ENCODE measurements at places on chromosomes 3 and 15. TPM values are rescaled to one million over a fixed set of nuclear protein-coding genes. Genes with fewer than 3 reads are reported as not detected.

GRCh38 chr3:132032959-132033358 is 1.9 kb downstream of the CPNE4 start:
- H3K27me3 ChIP-seq, result peaks cover 27% of the 10 kb centered on the region
- no peaks in the 10 kb centered on the region for H3K36me3 ChIP-seq
- no peak overlapping the region for H3K4me3 ChIP-seq
- H3K4me1 ChIP-seq, result peaks cover 12% of the 10 kb centered on the region
- no peak for DNase-seq
- no peak overlapping the region for H3K27ac ChIP-seq

Gene GOLGA8T
- total RNA-seq, result not detected

Gene ST8SIA2
- total RNA-seq, result not detected

GRCh38 chr3:65004795-65005295 is 317.0 kb upstream of the ADAMTS9 start:
- peaks cover 9% of the 10 kb centered on the region for H3K4me1 ChIP-seq
- DNase-seq, result no peak
- no peaks in the 10 kb centered on the region for H3K36me3 ChIP-seq
- no peaks in the 10 kb centered on the region for H3K27me3 ChIP-seq
- no peak overlapping the region for H3K27ac ChIP-seq

DNA sequence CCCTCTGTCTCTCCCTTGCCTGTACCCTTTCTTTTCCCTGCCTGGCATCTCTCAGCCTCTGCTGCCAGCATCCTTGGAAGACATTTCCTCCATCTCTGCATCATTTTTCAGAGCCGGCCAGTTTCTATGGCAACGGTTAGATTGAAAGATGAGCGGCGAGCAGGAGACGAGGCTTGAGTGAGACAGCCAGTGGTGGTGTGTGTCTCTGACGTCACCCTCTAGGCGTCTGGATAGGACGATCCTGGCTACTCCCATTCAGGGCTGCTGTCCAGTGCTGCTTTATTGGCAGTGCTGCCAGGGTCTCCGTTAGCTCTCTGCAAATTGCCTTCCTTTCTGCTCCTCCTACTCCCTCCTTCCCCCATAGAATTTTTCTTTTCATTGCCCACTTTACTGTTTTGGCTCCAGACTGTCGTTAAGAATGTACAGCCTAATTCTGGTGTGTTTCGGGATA is 57.9 kb downstream of the TRAK1 start:
- H3K4me1 ChIP-seq, result peaks cover 49% of the 10 kb centered on the region
- peak overlapping the region; percentile 30 for H3K27ac ChIP-seq
- peak overlapping the region; percentile 44 for H3K4me3 ChIP-seq
- peaks cover 6% of the 10 kb centered on the region for H3K27me3 ChIP-seq
- DNase-seq, result peak; percentile 51

Gene CHAC1
- 26.0 TPM for total RNA-seq

DNA sequence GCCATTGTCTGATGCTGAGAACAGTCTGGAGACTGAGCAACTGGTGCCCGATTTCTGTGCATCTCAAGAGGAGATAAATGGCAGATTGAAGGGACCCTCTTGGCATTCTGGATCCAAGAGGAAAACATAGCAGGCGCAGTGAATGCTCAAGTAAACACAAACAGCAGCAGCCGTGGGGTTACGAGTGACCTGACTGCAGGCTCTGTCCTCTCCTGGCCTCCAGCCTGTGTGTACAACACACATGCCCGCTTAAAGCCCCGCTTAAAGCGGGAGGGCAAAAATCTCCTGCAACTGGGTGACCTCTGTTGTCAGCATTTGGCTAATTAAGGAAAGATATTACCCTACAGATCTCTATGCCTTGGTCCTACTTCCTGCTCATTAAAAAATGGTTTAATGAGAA is 120.5 kb downstream of the GREM1 start:
- H3K27ac ChIP-seq, result peak overlapping the region; percentile 95
- peak overlapping the region; percentile 36 for H3K4me3 ChIP-seq
- peaks cover 1% of the 10 kb centered on the region for H3K27me3 ChIP-seq
- DNase-seq, result no peak
- peaks cover 41% of the 10 kb centered on the region for H3K36me3 ChIP-seq

DNA sequence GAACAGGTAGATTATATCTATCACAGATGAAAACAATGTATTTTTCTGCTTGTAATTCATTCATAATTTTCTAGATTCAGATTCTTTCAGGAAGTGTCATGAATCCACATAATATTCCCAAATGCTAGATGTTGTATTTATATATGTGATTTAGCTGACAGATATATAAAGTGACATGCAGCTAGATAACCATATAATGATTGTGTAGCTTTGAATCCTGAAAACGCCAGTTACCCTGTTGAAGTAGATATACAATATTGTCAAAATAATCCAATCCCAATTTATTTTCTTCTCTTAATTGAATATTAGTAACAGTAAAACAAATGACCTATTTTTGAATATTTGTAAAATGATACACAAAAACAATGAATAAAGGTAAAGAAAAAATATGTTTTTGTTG is 738.4 kb downstream of the CADM2 start:
- H3K36me3 ChIP-seq, result peaks cover 5% of the 10 kb centered on the region
- H3K4me3 ChIP-seq, result no peak overlapping the region
- no peak overlapping the region for H3K27ac ChIP-seq
- DNase-seq, result no peak

- H3K36me3 ChIP-seq, result no peaks in the 10 kb centered on the region
- no peak overlapping the region for H3K4me3 ChIP-seq
- DNase-seq, result no peak
- peaks cover 49% of the 10 kb centered on the region for H3K4me1 ChIP-seq
- H3K27me3 ChIP-seq, result peaks cover 1% of the 10 kb centered on the region
- no peak overlapping the region for H3K27ac ChIP-seq
Measured at GRCh38 chr15:76191539-76192244, 119.6 kb downstream of the ETFA start.

GRCh38 chr15:33159726-33160453 is 34.6 kb downstream of the FMN1 start:
- H3K4me3 ChIP-seq, result no peak overlapping the region
- DNase-seq, result no peak
- peaks cover 10% of the 10 kb centered on the region for H3K4me1 ChIP-seq
- no peak overlapping the region for H3K27ac ChIP-seq

Gene RETNLB
- not detected for total RNA-seq

DNA sequence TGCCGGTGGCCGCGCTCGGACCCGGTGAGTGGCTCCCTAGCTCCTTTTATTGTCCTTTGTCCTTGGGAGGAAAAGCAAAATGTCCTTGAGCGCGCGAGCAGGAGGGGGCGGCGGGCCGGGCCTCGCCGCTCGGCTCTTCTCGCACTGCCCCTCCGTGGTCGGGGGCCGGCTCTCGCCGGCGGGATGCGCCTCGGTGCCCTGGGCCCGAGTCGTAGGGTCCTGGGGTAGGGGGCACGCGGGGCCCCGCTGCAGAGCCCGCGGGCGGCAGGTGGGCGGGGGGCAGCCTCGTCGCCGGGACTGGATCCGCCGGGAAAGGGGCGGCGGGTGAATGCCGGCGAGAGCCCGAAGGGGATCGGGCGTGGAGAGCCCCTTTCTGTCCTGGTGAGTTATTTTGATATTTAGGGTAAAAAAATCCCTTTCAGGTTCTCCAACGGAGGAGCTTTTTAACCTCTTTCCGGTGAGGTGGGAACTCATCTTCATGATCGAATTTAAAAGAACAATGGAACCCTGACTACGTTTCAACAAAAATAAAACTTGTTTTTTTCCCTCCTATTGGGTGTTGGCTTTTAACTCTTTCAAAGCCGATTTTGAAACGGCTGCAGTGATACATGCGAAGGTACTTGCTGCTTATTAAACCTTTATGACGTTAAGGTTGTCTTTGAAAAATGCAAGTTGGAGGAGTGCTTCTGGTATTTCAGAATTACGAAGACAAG is 16.8 kb upstream of the CHD2 start:
- peak overlapping the region; percentile 95 for H3K4me3 ChIP-seq
- H3K27me3 ChIP-seq, result peaks cover 8% of the 10 kb centered on the region
- peak; percentile 38 for DNase-seq
- peaks cover 47% of the 10 kb centered on the region for H3K36me3 ChIP-seq
- H3K4me1 ChIP-seq, result peaks cover 51% of the 10 kb centered on the region
- H3K27ac ChIP-seq, result peak overlapping the region; percentile 96

DNA sequence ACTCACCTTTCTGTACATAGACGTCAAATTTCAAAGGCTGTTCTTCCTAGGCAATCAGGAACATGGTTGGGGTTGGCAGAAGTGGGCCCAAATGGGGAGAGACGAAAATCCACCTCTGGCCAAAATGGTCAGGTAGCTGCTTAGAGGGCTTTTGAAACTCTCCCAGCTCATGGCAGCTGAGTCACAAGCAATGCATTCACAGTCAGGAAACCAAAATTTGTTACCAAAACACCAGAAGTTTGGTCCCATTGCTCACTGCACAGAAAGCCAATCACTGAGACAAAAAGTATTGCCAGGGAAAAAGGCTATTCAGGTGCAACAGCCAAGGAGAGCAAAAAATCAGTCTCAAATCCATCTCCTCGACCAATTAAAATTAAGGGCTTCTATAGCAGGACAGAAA is 539.6 kb upstream of the CCDC54 start:
- no peak overlapping the region for H3K4me3 ChIP-seq
- peaks cover 10% of the 10 kb centered on the region for H3K36me3 ChIP-seq
- DNase-seq, result no peak
- H3K27ac ChIP-seq, result no peak overlapping the region
- peaks cover 38% of the 10 kb centered on the region for H3K4me1 ChIP-seq
- H3K27me3 ChIP-seq, result no peaks in the 10 kb centered on the region

Gene GABRR3
- total RNA-seq, result not detected

- H3K4me3 ChIP-seq, result no peak overlapping the region
- peaks cover 12% of the 10 kb centered on the region for H3K36me3 ChIP-seq
- no peaks in the 10 kb centered on the region for H3K27me3 ChIP-seq
Measured at GRCh38 chr3:106542101-106542769, 673.4 kb upstream of the CBLB start.

DNA sequence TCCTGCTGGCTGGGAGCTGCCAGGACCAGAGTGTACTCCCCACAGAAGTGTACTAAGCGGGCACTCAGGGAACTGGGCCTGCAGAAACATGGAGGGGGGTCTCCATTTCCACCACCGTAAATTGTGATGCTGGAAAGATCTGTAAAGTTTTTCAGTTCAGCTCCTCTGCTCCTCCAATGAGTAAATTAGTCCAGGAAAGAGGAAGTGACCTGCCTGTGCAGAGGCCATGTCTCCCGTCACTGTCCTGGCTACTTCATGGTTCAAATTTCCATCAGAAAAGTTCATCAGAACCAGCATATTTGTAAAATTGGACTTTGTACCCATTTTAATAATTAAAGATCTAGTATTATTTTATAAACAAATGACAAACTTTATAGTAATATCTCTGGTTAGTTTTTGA is 226.7 kb upstream of the THBS1 start:
- H3K27me3 ChIP-seq, result no peaks in the 10 kb centered on the region
- no peak overlapping the region for H3K4me3 ChIP-seq
- no peak for DNase-seq
- no peak overlapping the region for H3K27ac ChIP-seq
- H3K4me1 ChIP-seq, result peaks cover 34% of the 10 kb centered on the region

Gene HCLS1
- 1.1 TPM for total RNA-seq

Gene VGLL3
- 142 TPM for total RNA-seq

Gene CCR8
- total RNA-seq, result not detected

Gene TAGLN3
- not detected for total RNA-seq

DNA sequence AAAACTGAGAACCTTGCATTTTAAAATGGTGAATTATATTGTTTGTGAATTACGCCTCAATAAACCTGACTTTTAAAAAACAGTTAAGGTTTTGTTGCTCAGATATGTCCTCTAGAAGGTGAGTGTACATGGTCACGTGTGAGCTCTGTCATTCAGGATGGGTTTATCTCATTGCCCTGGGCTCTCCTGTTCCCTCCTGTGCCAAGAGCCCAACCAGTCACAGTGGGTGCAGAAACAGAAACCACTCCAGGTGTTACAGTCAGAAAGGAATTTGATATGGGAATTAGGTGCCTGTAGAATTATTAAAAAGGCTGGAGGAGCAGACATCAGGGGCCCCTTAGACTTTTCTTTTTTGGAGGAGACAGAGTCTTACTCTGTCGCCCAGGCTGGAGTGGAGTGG is 196.4 kb downstream of the STT3B start:
- H3K36me3 ChIP-seq, result no peaks in the 10 kb centered on the region
- H3K27ac ChIP-seq, result no peak overlapping the region
- H3K4me1 ChIP-seq, result no peaks in the 10 kb centered on the region
- H3K4me3 ChIP-seq, result no peak overlapping the region
- no peak for DNase-seq

- no peak overlapping the region for H3K4me3 ChIP-seq
- DNase-seq, result peak; percentile 9
- no peaks in the 10 kb centered on the region for H3K4me1 ChIP-seq
- H3K27ac ChIP-seq, result no peak overlapping the region
- H3K27me3 ChIP-seq, result peaks cover 5% of the 10 kb centered on the region
Measured at GRCh38 chr3:71641674-71642073, 58.1 kb upstream of the FOXP1 start.

- peaks cover 66% of the 10 kb centered on the region for H3K27me3 ChIP-seq
- no peaks in the 10 kb centered on the region for H3K36me3 ChIP-seq
- DNase-seq, result no peak
- no peaks in the 10 kb centered on the region for H3K4me1 ChIP-seq
- no peak overlapping the region for H3K4me3 ChIP-seq
- no peak overlapping the region for H3K27ac ChIP-seq
Measured at GRCh38 chr3:123307064-123307463, 105.3 kb downstream of the SEC22A start.

Gene PYDC2
- total RNA-seq, result not detected

DNA sequence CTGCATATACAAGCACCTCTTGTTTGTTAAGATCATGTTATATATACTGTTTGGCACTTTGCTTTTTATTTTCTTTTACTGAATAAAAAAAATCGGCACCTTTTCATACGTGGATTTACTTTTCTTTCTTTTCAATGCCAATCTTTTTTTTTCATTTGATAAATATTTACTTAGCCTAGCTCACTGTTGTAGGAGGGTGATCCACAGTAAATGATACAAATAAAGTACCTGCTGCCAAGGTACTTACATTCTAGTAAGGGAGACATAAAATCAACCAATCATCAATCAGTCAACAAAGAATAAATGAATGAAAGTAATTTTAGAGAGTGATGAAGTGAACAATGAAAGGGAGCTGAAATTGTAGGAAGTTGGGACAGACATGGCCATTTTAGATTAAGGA is 18.3 kb downstream of the GNB5 start:
- H3K27ac ChIP-seq, result no peak overlapping the region
- H3K4me1 ChIP-seq, result no peaks in the 10 kb centered on the region
- no peak for DNase-seq

DNA sequence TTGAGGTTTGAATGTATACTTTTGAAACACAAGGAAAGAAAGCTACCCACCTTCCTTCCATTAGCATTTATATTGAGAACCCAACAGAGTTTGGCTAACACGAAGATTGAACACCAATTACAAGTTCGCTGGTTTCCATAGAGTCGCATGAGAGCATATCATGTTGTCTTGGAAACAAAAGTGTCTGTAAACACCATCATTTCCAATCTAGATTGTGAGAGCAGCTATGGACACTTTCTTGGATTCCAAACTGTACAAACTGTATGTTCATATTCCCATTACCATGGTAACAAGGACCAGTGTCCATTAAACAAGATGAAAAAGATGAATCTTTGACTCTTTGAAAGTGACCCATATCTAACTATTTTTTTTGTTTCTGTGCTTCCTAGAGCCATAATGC is 529.9 kb upstream of the ROBO1 start:
- H3K4me3 ChIP-seq, result no peak overlapping the region
- no peak for DNase-seq
- no peaks in the 10 kb centered on the region for H3K4me1 ChIP-seq
- H3K27ac ChIP-seq, result no peak overlapping the region
- no peaks in the 10 kb centered on the region for H3K36me3 ChIP-seq

- H3K4me1 ChIP-seq, result peaks cover 49% of the 10 kb centered on the region
- peak overlapping the region; percentile 40 for H3K27ac ChIP-seq
- H3K27me3 ChIP-seq, result no peaks in the 10 kb centered on the region
Measured at GRCh38 chr15:51736751-51737521, 519 bp downstream of the LYSMD2 start.

- no peaks in the 10 kb centered on the region for H3K36me3 ChIP-seq
- peaks cover 4% of the 10 kb centered on the region for H3K27me3 ChIP-seq
- H3K27ac ChIP-seq, result no peak overlapping the region
- H3K4me3 ChIP-seq, result no peak overlapping the region
- DNase-seq, result no peak
Measured at GRCh38 chr3:112253301-112253971, 40.6 kb downstream of the SLC9C1 start.
